ENCODE measurements at places on chromosomes 3 and 15. TPM values are rescaled to one million over a fixed set of nuclear protein-coding genes. Genes with fewer than 3 reads are reported as not detected.

DNA sequence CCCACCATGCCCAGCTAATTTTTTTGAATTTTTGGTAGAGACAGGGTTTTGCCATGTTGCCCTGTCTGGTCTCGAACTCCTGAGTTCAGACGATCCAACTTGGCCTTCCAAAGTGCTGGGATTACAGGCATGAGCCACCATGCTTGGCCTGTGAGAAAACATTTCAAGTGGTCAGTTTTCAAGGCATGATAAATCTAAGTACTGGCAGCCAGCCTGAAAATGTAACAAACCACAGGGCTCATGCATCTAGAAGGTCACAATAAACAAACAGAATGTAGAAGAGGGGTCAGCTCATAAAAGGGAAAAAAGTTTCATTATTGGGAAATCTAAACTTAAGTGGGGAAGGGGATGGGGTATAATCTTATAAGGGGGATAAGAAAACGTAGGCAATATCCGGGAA is 39.9 kb downstream of the PPCDC start:
- H3K27ac ChIP-seq = no peak overlapping the region
- DNase-seq = no peak
- no peak overlapping the region for H3K4me3 ChIP-seq
- peaks cover 3% of the 10 kb centered on the region for H3K4me1 ChIP-seq

GRCh38 chr3:138889792-138890191 is 55.1 kb upstream of the PIK3CB start:
- peaks cover 8% of the 10 kb centered on the region for H3K27me3 ChIP-seq
- H3K4me3 ChIP-seq = no peak overlapping the region
- no peak for DNase-seq
- H3K36me3 ChIP-seq = no peaks in the 10 kb centered on the region
- no peak overlapping the region for H3K27ac ChIP-seq

GRCh38 chr3:133987136-133987535 is 42.6 kb downstream of the SLCO2A1 start:
- no peak for DNase-seq
- H3K27me3 ChIP-seq = peaks cover 5% of the 10 kb centered on the region
- no peaks in the 10 kb centered on the region for H3K4me1 ChIP-seq
- no peak overlapping the region for H3K4me3 ChIP-seq
- H3K36me3 ChIP-seq = no peaks in the 10 kb centered on the region
- no peak overlapping the region for H3K27ac ChIP-seq

GRCh38 chr3:196216681-196217211 is 412 bp downstream of the SLC51A start:
- peaks cover 27% of the 10 kb centered on the region for H3K4me1 ChIP-seq
- peak overlapping the region; percentile 62 for H3K27ac ChIP-seq
- no peak for DNase-seq

- no peak for DNase-seq
- no peak overlapping the region for H3K27ac ChIP-seq
- peaks cover 16% of the 10 kb centered on the region for H3K36me3 ChIP-seq
- H3K4me1 ChIP-seq = no peaks in the 10 kb centered on the region
- no peak overlapping the region for H3K4me3 ChIP-seq
- H3K27me3 ChIP-seq = peaks cover 34% of the 10 kb centered on the region
These were observed 48.2 kb downstream of the RASGRF1 start for GRCh38 chr15:79042213-79042928.

- no peaks in the 10 kb centered on the region for H3K27me3 ChIP-seq
- H3K4me1 ChIP-seq = no peaks in the 10 kb centered on the region
- no peak for DNase-seq
- no peak overlapping the region for H3K27ac ChIP-seq
- no peak overlapping the region for H3K4me3 ChIP-seq
- no peaks in the 10 kb centered on the region for H3K36me3 ChIP-seq
These were observed 47.2 kb downstream of the MEIS2 start for GRCh38 chr15:37053166-37053565.

DNA sequence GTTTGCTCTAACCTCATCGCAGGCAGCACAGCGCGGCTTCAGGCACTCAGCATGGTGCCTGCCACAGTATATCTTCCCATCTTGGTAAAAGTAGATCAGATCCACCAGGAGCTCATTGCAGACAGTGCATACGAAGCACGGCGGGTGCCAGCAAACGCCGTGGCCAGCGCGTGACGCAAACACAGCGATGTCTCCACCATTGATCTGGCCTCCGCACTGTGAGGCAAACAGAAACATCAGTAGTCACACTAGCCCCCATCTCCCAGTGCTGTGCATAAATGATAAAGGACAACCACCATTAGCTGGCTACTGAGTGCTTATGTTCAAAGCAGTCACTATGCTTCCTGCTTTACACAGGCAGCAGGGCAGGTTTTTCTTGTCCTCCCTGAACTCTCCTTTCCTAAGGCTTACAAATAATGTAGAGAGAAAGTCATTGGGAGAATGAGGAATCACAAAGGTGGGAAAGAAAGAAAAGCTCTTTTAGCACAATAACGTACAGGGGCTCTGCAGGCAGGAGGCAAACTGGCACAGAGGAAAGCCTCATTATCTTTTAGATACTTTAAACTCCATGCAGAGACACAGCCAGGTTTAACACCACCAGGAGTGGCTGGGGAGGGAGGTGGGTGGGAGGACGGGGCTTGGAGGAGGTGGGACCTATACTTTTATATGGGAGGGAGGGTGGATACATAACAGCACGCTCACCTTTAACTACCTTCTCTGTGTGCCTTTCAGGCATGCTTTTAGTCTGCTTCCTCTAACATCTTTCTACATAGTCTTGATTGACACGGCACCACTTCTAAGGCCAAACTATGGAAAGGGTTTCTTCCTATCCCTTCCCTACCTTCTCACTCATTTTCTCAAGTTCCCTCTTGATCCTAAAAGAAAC is 67.9 kb downstream of the PRICKLE2 start:
- H3K27me3 ChIP-seq = no peaks in the 10 kb centered on the region
- no peak overlapping the region for H3K4me3 ChIP-seq
- H3K4me1 ChIP-seq = no peaks in the 10 kb centered on the region
- no peak for DNase-seq

DNA sequence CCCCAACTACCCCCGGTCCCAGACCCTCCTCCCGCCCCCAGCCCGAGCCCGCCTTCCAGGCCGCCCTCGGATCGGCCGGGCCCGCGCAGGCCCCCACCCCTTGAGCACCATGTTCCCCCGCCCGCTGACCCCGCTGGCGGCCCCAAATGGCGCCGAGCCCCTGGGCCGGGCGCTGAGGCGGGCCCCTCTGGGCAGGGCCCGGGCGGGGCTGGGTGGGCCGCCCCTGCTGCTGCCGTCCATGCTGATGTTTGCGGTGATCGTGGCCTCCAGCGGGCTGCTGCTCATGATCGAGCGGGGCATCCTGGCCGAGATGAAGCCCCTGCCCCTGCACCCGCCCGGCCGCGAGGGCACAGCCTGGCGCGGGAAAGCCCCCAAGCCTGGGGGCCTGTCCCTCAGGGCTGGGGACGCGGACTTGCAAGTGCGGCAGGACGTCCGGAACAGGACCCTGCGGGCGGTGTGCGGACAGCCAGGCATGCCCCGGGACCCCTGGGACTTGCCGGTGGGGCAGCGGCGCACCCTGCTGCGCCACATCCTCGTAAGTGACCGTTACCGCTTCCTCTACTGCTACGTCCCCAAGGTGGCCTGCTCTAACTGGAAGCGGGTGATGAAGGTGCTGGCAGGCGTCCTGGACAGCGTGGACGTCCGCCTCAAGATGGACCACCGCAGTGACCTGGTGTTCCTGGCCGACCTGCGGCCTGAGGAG is 472 bp downstream of the CHST14 start:
- H3K4me1 ChIP-seq = peaks cover 5% of the 10 kb centered on the region
- peak overlapping the region; percentile 93 for H3K27ac ChIP-seq
- DNase-seq = no peak
- no peaks in the 10 kb centered on the region for H3K27me3 ChIP-seq
- H3K4me3 ChIP-seq = peak overlapping the region; percentile 86

GRCh38 chr15:81006124-81006523 is 5.4 kb downstream of the TLNRD1 start:
- no peaks in the 10 kb centered on the region for H3K36me3 ChIP-seq
- no peaks in the 10 kb centered on the region for H3K27me3 ChIP-seq
- no peak overlapping the region for H3K4me3 ChIP-seq
- no peak overlapping the region for H3K27ac ChIP-seq

- H3K4me1 ChIP-seq = peaks cover 24% of the 10 kb centered on the region
- no peaks in the 10 kb centered on the region for H3K36me3 ChIP-seq
- no peak overlapping the region for H3K4me3 ChIP-seq
- no peak for DNase-seq
These were observed 39.7 kb downstream of the MYO5C start for GRCh38 chr15:52255935-52256334.

DNA sequence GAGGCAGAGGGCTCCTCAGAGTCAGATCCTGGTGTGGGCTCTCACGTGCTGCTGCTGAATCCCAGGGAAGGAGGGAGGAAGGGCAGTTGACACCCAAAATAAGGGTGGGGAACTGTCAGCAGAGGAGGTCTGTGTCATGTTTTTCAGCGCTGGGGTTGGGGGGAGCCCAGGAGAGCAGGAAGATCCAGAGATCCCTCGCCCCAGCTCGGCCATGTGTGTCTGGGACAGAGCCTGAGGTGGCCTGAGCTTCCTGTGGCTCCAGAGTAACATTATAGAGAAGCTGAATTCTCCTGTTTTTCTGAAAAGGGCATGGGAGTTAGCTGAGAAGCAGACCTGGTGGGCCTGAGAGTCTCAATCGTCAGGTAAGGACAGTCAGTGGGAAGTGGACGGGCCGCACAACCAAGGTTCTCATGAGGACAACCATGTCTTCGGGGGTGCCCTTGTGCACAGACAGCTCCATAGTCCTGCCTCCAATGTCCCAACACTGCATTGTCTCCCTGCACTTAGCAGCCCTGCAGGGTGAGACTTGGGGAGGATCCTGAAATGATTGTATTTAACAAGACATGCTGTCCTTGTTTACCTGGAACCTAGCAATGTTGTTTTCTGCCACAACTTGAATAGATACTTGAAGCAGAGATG is 18.4 kb downstream of the UMPS start:
- H3K4me3 ChIP-seq = no peak overlapping the region
- H3K36me3 ChIP-seq = no peaks in the 10 kb centered on the region

- H3K27ac ChIP-seq = no peak overlapping the region
- no peaks in the 10 kb centered on the region for H3K4me1 ChIP-seq
These were observed 122.2 kb downstream of the SYNPR start for GRCh38 chr3:63400246-63400860.

DNA sequence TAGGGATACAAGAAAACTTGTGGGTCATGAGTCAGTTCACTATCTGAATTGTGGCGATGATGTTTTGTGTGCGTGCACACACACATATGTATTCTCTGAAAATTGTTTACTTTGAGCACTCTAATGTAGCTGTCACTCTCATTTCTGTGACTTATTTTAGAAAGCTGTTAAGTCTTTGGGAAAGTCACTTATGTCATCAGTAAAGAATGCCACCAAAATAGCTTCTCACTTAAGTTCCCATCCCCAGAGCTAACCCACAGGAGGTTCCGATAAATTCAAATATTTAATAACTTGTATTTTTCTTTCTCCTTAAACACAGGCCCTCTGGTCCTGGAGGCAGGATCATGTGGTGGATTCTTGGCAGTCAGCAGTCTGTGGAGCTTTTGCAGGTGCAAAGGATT is 138.3 kb downstream of the LRIG1 start:
- H3K36me3 ChIP-seq = peaks cover 13% of the 10 kb centered on the region
- H3K27me3 ChIP-seq = no peaks in the 10 kb centered on the region
- no peaks in the 10 kb centered on the region for H3K4me1 ChIP-seq

DNA sequence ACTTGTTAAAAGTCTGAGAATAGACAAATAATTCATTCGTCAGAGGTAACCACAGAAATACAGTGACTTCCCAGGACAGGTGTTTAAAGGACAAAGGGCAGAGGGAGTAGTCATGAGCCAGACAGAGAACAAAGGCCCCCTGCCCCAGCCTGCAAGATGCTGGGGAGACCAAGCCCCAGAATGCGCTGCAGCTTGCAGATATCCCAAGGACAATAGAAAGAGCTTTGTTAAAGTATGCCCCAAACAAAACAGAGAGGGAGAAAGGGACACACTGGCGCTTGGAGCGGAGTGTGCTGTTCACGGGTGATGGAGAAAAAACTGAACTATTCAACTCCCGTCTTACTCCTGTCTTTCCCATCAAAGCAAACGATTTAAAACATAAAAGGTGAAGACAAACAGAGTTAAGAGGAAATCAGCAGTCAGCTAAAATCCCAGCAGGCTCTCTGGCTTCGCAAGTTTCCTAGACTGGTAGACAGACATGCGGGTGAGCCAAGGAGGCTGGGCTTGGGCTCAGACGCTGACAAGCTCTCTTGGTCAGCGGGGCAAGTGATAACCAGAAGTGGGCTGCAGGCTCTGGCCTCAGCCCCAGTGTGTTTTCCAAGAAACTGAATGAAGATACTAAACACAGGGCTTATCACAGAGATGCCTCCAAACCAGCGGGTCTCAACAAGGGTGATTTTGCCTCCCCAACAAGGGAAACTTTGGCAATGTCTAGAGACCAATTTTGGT is 130.1 kb downstream of the UACA start:
- no peaks in the 10 kb centered on the region for H3K4me1 ChIP-seq
- H3K36me3 ChIP-seq = no peaks in the 10 kb centered on the region
- no peak overlapping the region for H3K4me3 ChIP-seq
- peaks cover 33% of the 10 kb centered on the region for H3K27me3 ChIP-seq

DNA sequence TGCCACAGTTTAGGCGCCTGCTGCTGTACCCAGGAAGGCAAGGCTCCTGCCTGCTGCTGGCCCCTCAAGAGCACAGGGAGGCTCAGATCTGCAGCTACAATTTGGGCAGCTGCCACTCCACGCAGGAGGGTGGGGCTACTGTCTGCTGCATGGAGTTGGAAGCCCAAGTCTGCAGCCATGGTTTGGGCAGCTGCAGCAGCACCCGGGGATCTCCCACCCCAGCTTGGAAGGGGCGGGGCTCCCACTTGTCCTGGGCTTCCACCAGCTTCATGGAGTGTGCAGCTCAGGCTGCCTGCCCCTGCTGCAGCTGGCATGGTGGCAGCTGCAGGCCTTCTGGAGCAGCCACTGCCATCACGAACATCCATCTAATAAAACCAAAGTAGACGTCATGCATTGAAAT is 512.9 kb downstream of the PYDC2 start:
- no peak overlapping the region for H3K27ac ChIP-seq
- no peaks in the 10 kb centered on the region for H3K4me1 ChIP-seq
- no peak for DNase-seq
- no peak overlapping the region for H3K4me3 ChIP-seq
- no peaks in the 10 kb centered on the region for H3K36me3 ChIP-seq
- H3K27me3 ChIP-seq = no peaks in the 10 kb centered on the region

DNA sequence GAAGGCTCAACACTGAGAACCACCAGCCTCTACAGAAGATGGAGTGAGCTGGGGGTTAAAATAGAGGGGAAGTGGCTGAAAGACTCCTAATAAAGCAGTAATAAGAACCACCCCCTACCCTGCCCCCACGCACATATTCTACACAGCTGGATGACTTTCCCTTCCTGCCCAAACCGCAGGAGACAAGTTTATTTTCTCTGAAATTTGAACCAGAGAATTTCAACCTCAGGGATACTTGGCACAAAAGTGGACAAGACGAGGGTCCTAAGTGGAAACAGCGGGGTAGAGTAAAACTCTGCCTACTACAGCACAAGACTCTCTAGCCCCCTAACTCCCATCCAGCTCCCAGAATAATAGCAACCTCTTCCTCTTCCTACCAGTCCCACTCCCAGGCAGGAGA is 28.4 kb downstream of the USF3 start:
- H3K27me3 ChIP-seq = no peaks in the 10 kb centered on the region
- H3K27ac ChIP-seq = peak overlapping the region; percentile 92
- DNase-seq = no peak
- peaks cover 29% of the 10 kb centered on the region for H3K36me3 ChIP-seq
- peak overlapping the region; percentile 1 for H3K4me3 ChIP-seq

GOLGA8T gene
- polyA plus RNA-seq = not detected

STRIT1 gene
- not detected for polyA plus RNA-seq

GRK7 gene
- polyA plus RNA-seq = not detected

ACSBG1 gene
- polyA plus RNA-seq = not detected

BOC gene
- polyA plus RNA-seq = not detected

ULK4 gene
- polyA plus RNA-seq = 20.8 TPM

TIMP4 gene
- polyA plus RNA-seq = not detected

NCKIPSD gene
- 8.2 TPM for polyA plus RNA-seq

NECTIN3 gene
- 2.0 TPM for polyA plus RNA-seq

Data from naive B cell (primary cell).